ENCODE measurements at places on chromosomes 1 and 21.

- DNase-seq: no peak
Measured at GRCh38 chr1:41396084-41396483, 34.9 kb downstream of the FOXO6 start.

- DNase-seq: no peak
Measured at GRCh38 chr1:183577897-183578465, 12.3 kb downstream of the NCF2 start.

DNA sequence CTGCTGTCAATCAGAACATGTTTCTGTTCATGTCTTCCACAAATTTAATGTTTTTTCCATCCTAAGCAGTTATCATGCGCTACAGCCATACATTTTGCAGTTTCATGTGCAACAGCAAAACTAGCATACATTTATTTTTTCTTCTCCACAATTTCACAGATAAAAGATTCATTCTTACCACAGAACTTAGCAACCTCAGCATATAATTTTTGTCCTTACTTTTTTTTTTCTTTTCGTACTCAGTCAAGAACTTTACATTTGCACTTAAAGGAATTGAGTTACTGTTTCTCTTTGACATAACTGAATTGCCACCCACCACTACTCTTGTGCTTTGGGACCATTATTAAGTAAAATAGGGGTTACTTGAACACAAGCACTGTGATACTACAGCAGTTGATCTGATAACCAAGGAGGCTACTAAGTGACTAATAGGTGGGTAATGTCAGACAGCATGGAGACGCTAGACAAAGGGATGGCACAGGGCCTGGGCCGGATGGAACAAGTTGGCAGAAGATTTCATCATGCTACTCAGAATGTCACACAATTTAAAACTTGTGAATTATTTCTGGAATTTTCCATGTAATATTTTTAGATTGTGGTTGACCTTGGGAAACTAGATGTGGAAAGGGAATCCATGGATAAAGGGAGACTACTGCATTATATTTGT lies 50.2 kb upstream of the LHX8 start:
- DNase-seq: peak; percentile 83

- no peak for DNase-seq
Measured at GRCh38 chr21:14923468-14923867, 141.3 kb downstream of the NRIP1 start.

GRCh38 chr1:19066874-19067181 lies 110.4 kb upstream of the IFFO2 start:
- no peak for DNase-seq

- no peak for DNase-seq
Measured at GRCh38 chr1:9349331-9349851, 56.7 kb downstream of the SPSB1 start.

Data from RCC 7860 (cell line).